AG09309 (cell line): ENCODE measurements at places on chromosomes 6 and 20.

GRCh38 chr6:6683969-6684833, 95.7 kb downstream of the LY86 start:
- DNase-seq, result no peak

DNA sequence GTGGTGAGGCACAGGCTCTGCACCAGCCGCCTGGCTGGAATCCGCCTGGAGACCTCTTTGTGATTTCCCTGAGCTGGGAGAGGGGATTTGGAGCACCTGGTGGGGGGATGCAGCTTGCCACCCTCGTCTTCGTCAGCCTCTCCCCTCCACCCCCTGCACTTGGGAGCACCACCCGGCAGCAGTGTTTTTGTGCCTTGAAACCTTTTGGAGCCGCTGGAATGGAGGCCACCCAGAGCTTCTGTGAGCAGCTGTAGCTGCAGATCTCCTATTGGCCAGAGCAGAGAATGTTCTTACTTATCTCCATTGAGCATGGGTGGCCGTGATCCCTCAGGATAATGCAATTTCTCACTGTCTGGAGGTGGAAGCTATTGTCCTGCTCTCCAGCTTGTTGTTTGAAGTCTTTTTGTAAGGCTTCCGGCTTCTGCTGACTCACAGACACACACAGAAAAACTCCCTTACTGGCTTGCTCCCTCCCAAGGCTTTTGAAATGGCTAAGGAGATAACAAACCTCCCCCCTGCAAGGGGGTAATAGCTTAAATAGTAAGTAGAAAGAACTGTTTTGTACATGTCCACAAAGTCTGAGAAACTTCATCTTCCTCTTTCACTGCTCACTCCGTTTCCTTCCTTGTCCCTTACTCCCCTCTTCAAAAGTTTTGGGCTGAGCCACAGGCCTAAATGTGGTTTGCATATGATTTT, 271.2 kb downstream of the PRL start:
- DNase-seq, result peak; percentile 61

DNA sequence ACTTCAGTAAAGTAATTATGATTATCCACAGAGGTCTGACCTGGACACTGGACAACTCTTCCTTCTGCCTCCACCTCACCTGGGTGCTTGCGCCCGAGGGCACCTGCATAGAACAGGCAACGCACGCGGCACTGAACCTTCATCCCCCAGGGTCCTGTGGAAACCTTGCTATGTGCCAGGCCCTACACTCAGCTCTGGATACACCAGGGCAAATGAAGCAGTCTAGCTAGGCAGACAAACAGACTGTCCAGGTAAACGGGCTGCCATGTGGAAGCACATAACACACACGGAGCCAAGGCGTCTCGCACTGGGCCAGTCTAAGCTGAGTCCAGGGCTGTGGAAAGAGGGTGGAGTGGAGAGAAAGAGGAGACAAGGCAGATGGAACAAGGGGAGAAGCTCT, 109.3 kb upstream of the AFDN start:
- no peak for DNase-seq

GRCh38 chr6:77650098-77650663, 2.7 kb upstream of the MEI4 start:
- DNase-seq, result no peak

DNA sequence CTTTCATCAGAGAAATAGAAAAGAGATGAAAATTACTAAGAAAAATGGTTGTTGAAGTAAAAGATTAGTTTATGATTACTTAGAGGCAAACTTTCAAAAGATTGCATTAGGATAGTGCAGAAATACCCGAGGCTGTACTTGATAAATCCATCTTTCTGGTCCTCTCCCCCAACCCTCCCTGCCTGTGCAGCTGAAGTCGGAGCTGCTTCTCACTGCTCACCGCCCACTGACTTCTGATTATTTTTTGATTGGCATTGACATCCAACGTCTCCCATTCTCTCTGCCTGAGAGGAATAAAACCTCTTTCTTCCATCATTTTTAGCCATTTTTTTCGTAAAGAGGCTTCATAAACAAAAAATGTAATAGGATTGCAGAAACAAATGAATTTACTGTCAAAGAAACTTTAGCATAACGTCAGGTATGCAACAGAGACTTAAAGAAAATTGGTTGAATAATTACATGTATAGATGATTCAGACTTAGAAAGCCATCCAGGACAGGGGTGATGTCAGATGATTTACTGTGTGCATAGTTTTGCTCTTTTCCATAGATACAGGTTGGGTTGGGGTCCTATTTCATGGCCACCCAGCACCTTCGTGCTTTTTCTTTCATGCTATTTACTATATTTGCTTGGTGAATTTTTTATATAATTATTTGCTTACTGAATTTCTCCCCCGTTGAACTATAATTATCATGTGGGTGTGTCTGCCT, 53.6 kb upstream of the EDN3 start:
- DNase-seq, result no peak

- peak; percentile 92 for DNase-seq
Observed at GRCh38 chr6:112037783-112038216, 16.1 kb upstream of the CCN6 start.

DNA sequence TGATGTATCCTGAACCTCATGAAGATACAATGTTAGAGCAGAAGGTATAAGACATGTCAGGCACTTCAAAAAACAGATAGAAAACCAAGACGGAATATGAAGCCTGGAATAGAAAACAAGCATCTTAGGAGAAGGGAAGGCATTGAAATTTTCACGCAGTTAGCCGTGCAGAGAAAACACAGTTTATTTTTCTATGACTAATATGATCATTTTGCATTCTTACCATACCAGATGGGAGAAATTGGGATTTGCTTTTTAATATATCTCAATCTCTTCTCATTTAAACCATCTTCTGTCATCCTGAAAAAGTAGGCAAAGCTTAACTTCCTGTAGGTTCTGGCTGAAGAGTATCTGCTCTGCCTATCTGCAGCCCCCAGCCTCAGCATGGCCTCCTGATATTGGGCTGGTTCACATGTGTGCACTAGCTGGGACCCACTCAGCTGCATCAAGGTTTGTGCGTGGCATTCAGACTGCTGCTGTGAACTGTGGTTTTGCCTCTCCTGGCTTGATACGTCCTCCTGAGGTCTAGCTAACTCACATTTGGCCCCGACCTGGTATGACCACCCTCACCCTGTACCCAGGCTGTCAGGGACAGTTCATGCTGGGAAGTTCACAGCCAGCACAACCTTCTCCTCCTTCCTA, 392.5 kb upstream of the SASH1 start:
- DNase-seq, result no peak

- no peak for DNase-seq
Observed at GRCh38 chr6:17730078-17730704, 23.5 kb upstream of the NUP153 start.

DNA sequence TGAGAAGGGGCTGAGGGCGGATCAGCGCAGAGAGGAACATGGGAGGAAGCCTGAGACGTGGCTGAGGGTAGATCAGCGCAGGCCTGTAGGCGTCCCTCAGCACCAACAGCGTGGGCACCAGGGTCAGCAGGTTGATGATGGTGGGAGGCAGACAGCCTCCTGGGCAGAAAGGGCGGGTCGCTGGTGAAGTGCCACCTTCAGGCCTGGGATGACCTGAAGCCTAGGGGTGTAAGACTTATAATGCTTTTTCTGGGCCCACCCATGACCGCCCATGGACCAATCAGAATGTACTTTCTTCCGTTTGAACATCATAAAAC, 462.1 kb downstream of the TBC1D32 start:
- no peak for DNase-seq

GRCh38 chr20:52824494-52825216, 147.5 kb upstream of the TSHZ2 start:
- DNase-seq, result no peak

GRCh38 chr20:11234181-11234580, 560.4 kb upstream of the JAG1 start:
- no peak for DNase-seq

DNA sequence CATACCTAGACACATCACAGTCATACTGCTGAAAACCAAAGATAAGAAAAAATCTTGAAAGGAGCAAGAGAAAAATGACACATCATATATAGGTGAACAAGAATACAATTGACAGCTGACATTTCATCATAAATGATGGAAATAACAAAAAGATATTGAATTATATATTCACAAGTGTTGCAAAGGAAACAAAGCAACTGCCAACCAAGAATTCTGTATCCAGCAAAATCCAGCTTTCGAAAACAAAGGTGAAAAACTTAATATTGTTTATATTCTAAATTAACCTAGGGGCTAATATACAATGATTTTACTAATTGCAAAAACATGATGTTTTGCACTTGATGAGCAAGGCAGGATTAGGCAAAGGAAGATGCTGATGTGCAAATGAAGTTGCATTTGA, 84.3 kb downstream of the MOXD1 start:
- no peak for DNase-seq

DNA sequence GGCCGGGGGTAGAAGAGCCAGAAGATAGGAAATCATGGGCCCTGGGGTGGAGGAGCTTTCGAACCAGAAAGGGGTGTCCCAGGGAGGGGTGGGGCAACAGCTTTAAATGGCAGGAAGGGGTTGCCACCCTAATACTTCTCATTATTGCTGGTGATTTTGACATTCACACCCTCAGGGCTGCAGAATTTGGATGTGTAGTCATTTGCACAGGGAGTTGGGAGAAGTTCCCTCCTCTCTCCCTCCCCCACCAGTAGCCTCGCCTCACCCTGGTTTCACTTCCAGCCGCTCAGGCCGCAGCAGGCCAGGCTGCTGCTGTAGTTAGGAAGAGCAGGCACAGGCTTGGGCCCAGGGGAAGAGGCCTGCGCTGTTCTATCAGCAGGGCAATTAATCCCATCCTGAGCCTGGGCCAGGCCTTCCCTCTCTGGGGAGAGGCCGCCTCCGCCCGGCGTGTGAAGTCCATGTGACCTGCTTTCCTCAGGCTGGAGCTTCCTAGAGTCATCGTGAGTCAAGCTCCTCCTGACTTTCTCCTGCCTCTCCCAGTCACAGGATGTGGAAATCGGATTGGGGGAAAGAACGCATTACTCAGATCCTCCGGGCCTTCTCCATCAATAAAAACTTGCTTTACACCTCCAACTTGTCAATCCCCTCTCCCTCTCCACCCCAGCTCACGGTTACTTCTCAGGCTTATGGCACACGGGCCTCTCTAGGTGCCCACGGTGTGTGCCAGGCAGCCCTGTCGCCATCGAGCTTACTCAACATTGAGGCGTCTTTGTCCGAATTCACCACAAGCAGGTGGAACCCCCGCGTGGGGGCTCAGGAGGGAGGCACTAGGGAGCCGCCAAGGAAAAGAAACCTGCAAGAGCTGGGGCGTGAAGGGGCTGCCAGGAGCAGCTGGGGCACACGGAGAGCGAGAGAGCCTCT, 7.8 kb downstream of the ADTRP start:
- peak; percentile 99 for DNase-seq

DNA sequence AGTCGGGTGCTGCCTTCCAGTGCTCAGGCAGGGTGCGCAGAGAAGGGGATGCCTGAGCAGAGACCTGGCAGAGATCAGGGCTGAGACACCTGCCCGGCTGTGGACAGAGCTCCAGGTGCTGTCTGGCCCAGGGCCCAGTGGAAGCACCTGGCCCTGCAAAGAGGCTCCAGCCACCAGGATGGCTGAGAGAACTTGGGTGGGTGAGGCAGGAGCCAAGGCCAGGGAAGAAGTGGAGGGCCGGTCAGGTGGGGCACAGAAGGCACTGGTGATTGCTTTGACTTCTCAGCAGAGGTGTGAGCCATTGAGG, 31.2 kb downstream of the PNLDC1 start:
- DNase-seq, result no peak

DNA sequence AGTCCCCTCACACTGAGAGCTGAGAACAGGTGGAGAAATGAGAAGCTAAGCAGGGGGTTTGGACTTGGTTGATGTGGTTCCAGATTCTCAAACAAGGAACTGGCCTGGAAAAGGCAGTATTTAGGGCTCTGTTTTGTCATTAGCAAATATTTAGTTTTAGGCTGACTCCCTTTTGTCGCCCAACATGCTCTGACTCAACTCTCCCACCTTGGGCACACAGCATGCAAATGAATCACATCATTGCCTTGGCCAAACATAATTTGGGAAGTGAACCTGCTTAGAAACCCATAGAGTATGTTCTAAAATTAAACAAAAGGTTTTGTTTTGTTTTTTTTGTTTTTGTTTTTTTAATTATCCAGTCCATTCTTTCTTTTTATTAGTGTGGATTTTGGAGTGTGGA, 9.5 kb upstream of the UQCC2 start:
- DNase-seq, result no peak

DNA sequence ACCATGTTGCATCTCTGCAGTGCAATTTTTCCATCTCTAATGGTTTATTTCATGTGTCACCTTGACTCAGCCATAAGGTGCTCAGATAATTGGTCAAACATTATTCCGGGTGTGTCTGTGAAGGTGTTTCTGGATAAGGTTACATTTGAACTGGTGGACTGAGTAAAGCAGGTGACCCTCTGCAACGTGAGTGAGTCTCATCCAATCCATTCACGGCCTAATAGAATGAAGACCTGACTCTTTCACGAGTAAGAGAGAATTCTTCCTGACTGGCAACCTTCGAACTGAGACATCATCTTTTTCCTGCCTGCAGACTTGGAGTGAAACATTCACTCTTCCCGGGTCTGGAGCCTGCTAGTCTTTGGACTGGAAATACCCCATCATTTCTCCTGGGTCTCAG, 77.1 kb upstream of the SLC22A23 start:
- no peak for DNase-seq

DNA sequence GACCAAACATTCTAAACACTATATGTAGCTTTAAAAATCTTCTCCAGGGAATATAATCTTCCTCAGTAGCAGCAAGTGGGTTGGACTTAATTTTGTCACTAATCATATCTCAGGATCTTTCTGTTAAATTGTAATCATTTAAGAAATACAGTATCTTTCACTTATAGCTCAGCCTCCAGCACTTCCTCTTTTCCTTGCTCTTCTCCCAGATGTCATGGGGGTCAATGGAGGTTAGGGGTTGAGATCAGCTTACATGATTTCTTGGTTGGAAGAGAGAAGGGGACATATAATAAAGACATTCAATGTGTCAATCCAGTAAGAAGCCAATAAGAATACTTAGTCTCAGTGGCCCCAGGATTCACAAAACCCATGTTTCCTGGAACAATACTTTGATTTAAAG, 15.7 kb upstream of the REPS1 start:
- DNase-seq, result no peak
